BJ (cell line): ENCODE measurements at places on chromosomes 4 and X.

DNA sequence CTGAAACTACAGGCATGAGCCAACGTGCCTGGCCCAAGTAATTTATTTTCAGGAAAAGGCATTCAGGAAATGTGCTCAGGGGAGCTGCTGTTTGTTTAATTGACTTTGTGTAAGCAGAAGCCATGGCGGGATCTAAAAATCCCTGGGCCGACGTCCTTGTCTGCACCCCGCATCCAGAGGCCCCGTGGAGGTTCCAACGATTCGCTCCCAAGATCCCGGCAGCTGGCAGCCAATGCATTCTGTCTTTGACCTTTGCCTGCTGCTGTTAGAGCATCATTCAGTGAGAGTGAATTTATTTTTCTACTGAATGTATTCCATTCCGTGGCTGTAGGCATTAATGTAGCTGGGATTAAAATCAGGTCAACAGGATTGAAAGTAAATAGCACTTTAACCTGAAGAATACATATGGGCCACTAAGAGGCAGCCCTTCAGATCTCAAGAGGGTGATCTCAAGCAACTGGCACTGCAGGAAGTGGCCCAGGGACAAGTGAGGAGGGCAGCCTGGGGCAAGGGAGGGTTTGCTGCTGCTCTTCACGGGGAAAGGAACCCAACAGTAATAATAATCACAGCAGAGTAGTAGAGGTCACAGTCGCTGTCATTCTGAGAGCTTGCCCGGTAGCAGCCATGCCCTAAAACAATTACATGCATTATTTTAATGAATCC, 75.2 kb downstream of the PSAPL1 start:
- no peak for DNase-seq

GRCh38 chrX:73577361-73577760, 14.4 kb downstream of the CHIC1 start:
- peak; percentile 22 for DNase-seq

DNA sequence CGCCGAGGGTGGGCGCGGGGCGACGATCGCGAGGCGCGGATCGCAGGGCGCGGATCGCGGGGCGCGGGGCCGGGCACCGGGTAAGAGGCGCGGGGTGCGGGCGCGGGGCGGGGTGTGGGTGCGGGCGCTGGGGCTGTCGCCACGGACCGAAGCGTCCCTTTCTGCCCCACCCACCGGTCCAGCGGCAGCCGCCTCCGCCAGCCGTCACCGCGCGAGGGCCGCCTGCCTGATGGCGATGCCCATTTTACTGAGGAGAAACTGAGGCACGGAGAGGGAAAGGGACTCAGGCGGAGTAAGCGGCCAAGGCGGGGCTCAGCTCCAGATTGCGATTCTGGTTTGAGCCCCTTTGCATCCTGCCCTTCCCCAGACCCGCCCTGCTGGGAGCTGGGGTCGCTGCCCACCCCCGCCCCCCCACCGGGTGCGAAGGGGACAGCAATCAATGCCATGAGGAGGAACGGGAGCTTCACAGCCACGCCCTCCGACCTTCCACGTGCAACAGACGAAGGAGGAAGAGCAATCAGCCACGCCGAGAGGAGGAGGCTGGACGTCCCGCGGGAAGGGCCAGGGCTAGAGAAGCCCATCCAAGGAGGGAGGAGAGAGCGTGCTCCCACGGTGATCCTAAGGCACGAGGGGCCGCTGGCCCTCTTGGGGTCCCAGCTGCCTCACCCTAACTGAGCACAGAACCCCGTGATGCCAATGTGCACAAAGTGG, 10.9 kb upstream of the MAN2B2 start:
- DNase-seq = no peak

- DNase-seq = no peak
Observed at GRCh38 chr4:139054791-139055505, 39.4 kb downstream of the NOCT start.

DNA sequence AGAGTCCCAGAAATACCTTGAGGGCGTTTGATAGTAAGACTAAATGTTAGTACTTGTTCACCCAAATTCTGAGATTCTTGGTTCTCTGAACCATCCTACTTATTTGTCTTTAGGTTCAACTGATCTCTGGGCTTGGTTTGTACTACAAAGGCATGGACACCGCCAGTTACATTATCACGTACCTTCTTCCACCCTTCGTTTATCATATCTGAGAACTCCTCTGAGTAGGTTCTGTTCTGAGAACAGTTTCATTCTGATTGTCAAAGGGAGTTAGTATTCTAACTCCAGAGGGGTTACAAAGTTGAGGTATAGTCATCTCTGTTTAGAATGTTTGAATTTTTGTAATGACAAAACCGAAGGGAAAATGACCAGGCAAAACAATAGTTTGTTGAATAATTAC, 19.3 kb downstream of the ZFX start:
- DNase-seq = no peak

- DNase-seq = no peak
Observed at GRCh38 chr4:91116861-91117260, 989.7 kb downstream of the CCSER1 start.

GRCh38 chrX:17525266-17525665, 150.3 kb downstream of the NHS start:
- DNase-seq = no peak

- DNase-seq = no peak
Observed at GRCh38 chrX:33357606-33358005, 146.3 kb upstream of the DMD start.
